ENCODE measurements at places on chromosomes 4 and X.
A peak's percentile ranks its signal among the peaks of the same experiment; 100 is the strongest.

DNA sequence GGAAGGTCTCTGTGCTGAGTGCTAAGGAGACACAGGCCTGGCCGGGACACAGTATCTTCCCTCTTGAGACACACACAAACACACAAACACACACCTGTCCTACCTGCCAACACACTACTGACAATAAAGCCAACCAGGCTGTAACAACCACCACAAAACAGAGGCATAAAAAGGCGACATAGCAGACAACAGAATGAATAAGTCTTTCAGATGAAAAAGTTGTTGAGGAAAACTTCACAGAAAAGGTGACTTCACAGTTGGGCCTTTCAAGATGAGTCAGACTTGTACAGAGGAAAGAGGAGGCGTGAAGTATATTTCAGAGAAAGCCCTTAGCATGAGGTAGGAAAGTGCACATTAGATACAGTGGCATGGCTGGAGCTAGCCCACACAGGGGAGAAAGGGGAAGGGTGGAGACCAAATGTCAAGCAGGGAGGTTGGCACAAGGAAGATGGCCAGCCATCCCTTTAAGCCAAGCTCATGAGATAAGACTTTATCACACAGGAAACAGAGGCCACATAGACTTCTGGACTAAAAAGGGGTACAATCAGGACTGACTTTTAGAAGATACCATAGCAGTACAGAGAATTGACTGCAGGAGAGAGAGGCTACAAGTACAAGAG, 54.0 kb downstream of the SLC9A7 start:
- no peak for DNase-seq

- DNase-seq = no peak
Measured at GRCh38 chr4:518569-519083, 19.6 kb downstream of the PIGG start.

- DNase-seq = no peak
Measured at GRCh38 chr4:138103597-138104283, 138.4 kb downstream of the SLC7A11 start.

DNA sequence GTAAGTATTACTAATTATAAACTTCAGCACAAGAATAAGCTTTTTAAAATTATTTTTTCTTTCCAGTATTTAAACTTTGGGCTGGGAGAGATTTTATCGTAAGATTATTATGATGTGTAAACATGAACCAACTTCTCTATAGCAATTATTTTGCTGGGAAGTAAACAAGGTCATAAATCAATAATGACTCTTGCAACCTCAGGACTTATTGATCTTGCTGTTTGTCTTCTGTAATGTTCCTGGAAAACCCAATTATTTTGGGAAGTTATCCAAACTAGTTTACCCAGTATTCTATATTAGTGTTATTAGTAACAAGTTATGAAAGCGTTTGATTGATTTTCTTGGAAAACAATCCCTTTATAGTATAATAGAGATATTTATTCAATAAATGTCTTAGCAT, 174.9 kb downstream of the PPP1R2C start:
- no peak for DNase-seq

DNA sequence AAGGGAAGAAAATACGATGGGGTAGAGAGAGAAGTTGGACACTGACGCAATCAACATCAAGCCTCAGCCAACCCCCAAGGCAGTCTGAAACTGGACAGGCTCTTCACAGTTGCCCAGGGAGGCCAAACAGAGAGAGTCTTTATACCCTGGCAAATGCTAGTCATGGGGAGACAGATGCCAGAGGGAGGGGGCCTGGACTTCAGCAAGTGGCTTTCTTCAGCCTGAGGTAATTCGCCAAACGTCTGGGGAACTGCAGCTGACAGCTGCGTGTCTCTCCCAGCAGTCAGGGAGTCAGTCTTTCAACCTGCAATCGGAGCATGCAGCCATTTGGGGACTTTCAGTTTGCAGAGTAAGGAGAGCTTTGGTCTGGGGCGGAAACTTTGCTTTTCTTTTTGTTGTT, 521.6 kb downstream of the TRIML1 start:
- no peak for DNase-seq

- DNase-seq = no peak
Measured at GRCh38 chr4:71691416-71692073, 92.3 kb downstream of the GC start.

- no peak for DNase-seq
Measured at GRCh38 chr4:114905017-114905416, 208.4 kb downstream of the NDST4 start.

- no peak for DNase-seq
Measured at GRCh38 chr4:76950956-76951671, 1.6 kb downstream of the SEPTIN11 start.

GRCh38 chr4:2469192-2469984, 482 bp downstream of the RNF4 start:
- DNase-seq = no peak

GRCh38 chrX:129781134-129781672, 1.5 kb downstream of the SASH3 start:
- DNase-seq = no peak

GRCh38 chr4:114229706-114230105, 250.3 kb upstream of the ARSJ start:
- no peak for DNase-seq

DNA sequence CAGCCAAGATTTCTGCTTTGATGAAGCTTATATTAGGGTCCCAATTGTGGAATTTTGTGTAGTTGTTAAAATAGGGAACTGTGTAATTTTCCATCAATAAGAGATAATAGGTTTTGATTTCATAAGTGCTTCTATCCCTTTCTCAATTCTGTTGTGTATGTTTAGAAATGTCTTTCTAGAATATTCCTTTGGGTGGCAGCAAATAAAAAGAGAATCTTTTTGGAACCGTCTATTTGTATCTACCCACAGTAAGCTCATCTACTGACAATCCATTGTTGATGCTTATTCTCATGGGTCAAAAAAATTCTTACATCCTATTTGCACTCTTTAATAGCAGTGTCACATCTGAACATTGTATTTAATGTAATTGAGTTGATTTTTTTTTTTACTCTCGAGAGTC, 61.7 kb downstream of the TMA16 start:
- DNase-seq = no peak

DNA sequence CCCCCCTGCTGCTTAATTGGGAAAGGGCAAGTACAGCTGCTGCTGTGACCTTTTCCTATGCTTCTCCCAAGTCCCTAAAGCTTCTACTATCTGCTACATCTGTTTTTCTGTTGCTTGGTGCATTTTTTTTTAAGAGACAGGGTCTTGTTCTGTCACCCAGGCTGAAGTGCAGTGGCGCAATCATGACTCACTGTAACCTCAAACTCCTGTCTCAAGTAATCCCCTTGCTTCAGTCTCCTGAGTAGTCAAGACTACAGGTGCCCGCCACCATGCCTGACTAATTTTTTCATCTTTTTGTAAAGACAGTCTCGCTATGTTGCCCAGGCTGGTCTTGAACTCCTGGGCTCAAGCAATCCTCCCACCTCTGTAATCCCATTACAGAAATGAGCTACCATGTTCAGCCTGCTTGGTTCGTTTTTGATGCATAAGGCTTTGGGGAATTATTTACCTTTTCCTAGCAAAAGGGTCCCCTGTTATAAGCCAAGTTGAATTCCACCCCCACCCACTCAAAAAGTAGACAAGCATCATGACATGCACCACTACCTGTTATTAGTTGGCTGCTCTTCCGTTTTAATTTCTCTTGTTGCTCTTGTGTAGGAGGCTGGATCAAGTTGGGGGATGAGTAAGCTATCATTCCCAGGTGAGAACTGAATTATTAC, 39.6 kb downstream of the DGKK start:
- DNase-seq = no peak

DNA sequence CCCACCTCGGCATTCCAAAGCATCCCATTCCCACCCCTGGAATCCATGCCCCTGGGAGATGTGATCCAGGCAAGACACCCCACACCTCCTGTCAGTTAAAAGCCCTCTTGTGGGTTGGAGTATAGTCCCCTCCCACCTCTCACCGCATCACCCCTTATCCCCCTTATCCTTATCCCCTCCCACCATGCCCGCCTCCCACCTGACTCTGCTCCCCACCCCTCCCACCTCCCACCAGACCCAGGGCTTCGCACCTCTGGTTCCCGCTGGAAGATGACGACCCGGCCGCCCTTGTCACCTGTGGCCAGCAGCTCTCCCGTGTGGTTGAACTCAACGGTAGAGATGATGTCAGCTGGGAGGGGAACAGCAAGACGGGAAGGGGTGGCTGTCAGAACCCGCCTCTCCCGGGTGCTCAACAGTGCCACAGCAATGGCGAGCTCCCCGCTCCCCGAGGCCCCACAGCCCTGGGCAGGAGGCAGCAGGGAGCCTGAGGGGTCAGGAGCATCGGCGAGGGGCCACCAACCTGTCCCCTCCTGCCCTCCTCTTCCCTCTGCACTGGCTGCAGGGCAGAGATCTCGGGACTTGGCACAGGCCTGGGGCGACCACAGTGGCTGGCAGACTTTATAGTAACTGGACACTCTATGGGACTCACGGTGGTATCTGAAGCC, 91.5 kb downstream of the PPP2R2C start:
- no peak for DNase-seq

DNA sequence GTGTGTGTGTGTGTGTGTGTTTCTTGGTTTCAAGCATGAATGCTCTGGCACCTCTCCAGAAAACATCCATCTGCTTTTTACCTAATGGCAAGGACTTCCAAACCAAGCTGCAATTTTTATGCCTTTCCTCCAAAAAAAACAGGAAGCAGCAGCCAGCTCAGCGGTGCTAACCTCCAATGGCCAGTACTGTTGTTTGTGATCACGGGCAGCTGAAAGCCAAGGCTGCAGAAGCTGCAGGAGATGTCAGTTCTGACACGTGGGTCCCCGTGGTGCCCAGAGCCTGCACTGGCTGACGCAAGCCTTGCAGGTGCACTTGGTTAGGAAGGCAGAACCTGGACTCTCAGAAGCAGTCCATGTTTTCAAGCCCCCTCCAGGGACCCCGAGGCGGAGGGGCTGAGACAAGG, 313.6 kb upstream of the DDX53 start:
- peak; percentile 28 for DNase-seq

DNA sequence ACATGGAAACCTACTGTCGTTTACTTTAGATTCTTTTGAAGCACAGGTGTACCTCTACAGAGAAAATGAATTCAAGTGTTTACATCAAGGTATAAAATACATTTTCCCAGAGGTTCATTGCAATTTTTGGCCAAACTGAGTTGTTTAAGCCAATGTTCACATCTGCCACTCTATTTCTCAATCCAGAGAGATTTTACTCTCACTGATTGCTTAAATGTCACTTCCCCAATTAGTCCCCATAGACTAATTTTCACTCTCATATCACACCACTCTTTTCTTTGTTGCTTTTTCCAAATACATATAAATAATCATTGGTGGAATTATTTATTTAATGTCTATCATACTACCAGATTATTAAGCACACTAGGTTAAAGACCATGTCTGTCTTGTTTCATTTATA, 271.8 kb downstream of the PPP3CA start:
- no peak for DNase-seq

GRCh38 chr4:2059726-2060602, 837 bp downstream of the NAT8L start:
- DNase-seq = no peak

DNA sequence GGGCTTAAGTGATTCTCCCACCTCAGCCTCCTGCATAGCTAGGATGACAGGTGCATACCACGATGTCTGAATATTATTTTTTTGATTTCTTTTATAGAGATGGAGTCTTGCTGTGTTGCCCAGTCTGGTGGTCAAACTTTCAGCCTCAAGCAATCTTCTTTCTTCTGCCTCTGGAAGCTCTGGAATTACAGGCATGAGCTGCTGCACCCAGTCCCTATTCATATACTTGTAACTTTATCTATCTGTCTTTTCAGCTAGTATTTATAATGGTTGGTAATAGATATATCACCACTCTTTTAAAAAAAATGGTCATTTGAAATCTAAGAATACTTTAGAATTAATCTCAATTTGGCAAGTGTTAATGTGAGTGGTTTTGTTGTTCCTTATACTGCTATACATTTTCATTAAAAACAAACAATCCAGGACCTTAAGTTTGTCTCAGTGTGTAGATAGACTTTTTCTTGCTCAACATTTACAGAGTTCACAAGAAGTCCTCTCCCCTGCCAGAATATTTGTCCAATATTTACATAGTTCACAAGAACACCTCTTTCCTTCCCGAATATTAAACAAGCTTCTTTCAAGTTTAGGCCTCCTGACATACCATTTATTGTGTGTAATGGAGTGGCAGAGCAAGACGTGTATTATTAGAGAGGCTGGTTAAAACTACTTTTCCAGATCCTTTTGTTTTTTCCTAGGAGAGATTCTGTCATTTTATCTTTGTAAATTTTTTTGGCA, 1197.4 kb upstream of the ADGRL3 start:
- DNase-seq = no peak

DNA sequence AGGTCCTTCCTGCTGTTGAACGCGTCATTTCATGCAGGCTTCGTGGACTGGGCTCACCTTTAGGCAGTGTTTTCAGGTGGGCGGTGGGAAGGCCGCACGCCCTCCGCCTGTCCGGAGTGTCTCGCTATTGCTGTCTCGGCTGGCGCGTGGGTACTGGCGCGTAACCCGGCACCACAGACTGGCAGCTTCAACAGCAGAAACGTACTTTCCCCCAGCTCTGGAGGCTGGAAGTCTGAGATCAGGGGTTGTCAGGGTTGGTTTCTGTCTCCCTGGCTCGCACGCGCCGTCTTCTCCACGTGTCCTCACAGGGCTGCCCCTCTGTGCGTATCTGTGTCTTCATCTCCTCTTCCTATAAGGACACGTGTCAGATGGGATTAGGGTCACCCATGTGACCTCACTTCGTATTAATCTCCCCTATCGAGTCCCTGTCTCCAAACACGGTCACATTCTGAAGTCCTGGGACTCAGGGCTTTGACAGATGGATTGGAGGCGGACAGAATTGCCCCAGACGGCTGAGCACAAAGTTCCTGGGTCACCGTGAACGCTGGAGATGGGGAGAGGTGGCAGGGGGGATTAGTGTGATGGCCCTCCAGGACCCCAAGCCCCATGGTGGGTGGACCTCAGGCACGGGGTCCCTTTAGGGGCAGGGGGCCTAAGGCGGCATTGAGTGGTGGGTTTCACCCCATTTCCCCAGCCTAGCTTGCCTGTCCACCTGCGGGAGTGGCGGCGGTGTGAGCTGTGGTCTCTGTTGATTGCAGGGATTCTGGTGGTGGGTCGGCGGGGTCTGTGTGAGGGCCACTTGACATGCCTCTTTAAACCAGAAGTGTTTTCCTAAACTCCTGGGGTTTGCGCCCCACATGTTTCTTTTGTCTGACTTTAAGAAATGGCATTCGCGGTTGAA, 83.4 kb upstream of the LRPAP1 start:
- no peak for DNase-seq

- no peak for DNase-seq
Measured at GRCh38 chr4:163474027-163474426, 473 bp upstream of the TKTL2 start.

GRCh38 chr4:111959222-111959621, 186.0 kb upstream of the FAM241A start:
- no peak for DNase-seq

Data from right renal pelvis (tissue), 4 donors.